Thoracic aorta (tissue), 2 donors: ENCODE measurements at places on chromosomes 11 and 22. TPM values are rescaled to one million over a fixed set of nuclear protein-coding genes. Genes with fewer than 3 reads are reported as not detected.

- DNase-seq: no peak
Measured at GRCh38 chr11:69475141-69475865, 6.2 kb upstream of the LINC01488 start.

- no peak for DNase-seq
Measured at GRCh38 chr22:49324527-49325491, 502.9 kb downstream of the BRD1 start.

- no peak for DNase-seq
Measured at GRCh38 chr11:3086114-3086513, 28.9 kb upstream of the CARS1 start.

GRCh38 chr11:62459080-62459479 is 40.2 kb downstream of the SCGB1A1 start:
- DNase-seq: no peak

DNA sequence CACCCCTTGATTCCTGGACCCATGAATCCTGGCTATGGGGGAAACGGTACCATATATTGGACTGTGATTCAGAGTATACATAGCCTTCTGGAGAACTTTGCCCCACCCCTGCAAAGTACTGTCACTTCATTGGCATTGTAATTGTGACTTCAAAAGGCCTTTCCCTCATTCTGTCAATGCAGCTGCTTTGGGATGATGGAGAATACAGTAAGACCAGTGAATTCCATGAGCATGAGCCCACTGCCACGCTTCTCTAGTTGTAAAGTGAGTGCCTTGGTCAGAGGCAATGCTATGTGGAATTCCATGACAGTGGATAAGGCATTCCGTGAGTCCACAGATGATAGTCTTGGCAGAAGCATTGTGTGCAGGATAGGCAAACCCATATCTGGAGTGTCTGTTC is 25.7 kb upstream of the MSANTD2 start:
- no peak for DNase-seq

GRCh38 chr11:17233101-17233500 is 25.3 kb upstream of the PIK3C2A start:
- DNase-seq: no peak

DNA sequence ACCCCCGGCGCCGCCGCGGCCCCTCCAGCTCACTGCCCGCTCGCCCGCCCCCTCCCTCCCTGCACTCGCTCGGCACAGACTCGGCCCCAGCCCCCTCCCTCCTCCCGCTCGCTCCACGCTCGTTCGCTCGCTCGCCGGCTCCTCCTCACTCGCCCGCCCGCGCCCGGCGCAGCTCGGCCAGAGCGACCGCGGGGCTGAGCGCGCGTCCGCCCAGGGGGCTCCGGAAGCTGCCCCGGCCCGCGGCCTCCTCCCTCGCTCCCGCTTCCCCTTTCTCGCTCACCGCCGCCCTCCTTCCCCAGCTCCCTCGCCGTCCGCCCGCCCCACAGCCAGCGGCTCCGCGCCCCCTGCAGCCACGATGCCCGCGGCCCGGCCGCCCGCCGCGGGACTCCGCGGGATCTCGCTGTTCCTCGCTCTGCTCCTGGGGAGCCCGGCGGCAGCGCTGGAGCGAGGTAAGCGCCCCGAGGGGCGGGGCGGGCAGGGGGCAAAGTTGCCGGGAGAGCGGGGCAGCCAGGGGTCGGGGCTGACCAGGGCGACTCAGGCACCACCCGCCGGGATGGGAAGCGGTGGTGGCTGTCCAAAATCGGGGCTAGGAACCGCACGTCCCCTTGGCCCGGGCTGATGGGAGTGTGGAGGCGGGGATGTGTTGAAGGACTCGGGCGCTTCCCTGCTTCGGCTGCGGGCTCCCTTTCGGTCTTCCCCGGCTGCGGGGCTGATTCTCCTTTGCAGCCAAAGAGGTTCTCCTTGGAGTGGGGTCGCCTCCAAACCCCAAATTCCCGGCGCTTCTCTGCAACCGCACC is at the start of gene SEZ6L:
TSS of gene SEZ6L (plus strand) at position 148 of the 797 bp plus-strand sequence. CDS start at position 356, 208 bp downstream.
- DNase-seq: no peak

GRCh38 chr22:31719850-31720471 is 30.0 kb downstream of the PRR14L start:
- DNase-seq: no peak

Gene CASP5
- total RNA-seq: not detected

Gene CST6
- total RNA-seq: 16.9 TPM
